ENCODE measurements at places on chromosomes 2 and 18. TPM values are rescaled to one million over a fixed set of nuclear protein-coding genes. Genes with fewer than 3 reads are reported as not detected.

IL1RN gene
- not detected for total RNA-seq

ACP1 gene
- total RNA-seq = 83.6 TPM

NOSTRIN gene
- under 0.01 TPM for total RNA-seq

DCC gene
- 0.13 TPM for total RNA-seq

L3MBTL4 gene
- under 0.01 TPM for total RNA-seq

LONRF2 gene
- total RNA-seq = 0.13 TPM

INHA gene
- total RNA-seq = 0.25 TPM

SKOR2 gene
- not detected for total RNA-seq

PHOSPHO2 gene
- 1.8 TPM for total RNA-seq

RAB11FIP5 gene
- total RNA-seq = 52.2 TPM

CXCR4 gene
- 16.1 TPM for total RNA-seq

USP37 gene
- 8.3 TPM for total RNA-seq

MC4R gene
- total RNA-seq = not detected

MAL gene
- total RNA-seq = not detected

PELI1 gene
- total RNA-seq = 13.2 TPM

CRACDL gene
- 0.13 TPM for total RNA-seq

LIMS1 gene
- total RNA-seq = 73.7 TPM

DNER gene
- total RNA-seq = 0.37 TPM

SIX2 gene
- total RNA-seq = 0.75 TPM

ITPRIPL1 gene
- total RNA-seq = 0.26 TPM

G6PC2 gene
- total RNA-seq = not detected

SLC5A7 gene
- not detected for total RNA-seq

RNF152 gene
- 89.0 TPM for total RNA-seq

TDRD15 gene
- not detected for total RNA-seq

ANKAR gene
- total RNA-seq = 11.6 TPM

BOK gene
- total RNA-seq = 4.9 TPM

TIMM21 gene
- 39.2 TPM for total RNA-seq

MYO3B gene
- 0.12 TPM for total RNA-seq

LTBP1 gene
- total RNA-seq = 475 TPM

ERBB4 gene
- total RNA-seq = 7.7 TPM

CAPN14 gene
- 0.12 TPM for total RNA-seq

C2orf78 gene
- total RNA-seq = not detected

MAB21L4 gene
- not detected for total RNA-seq

TEX44 gene
- total RNA-seq = not detected

UGT1A8 gene
- not detected for total RNA-seq

TNS1 gene
- 71.2 TPM for total RNA-seq

HOXD12 gene
- total RNA-seq = not detected

NDUFB3 gene
- total RNA-seq = 147 TPM

RAPH1 gene
- 19.4 TPM for total RNA-seq

KIF5C gene
- 0.13 TPM for total RNA-seq

RNF125 gene
- 0.13 TPM for total RNA-seq

FAHD2B gene
- 3.8 TPM for total RNA-seq

Data from aortic smooth muscle cell (primary cell).